ENCODE measurements at places on chromosomes 1 and 21.
A peak's percentile ranks its signal among the peaks of the same experiment; 100 is the strongest.

DNA sequence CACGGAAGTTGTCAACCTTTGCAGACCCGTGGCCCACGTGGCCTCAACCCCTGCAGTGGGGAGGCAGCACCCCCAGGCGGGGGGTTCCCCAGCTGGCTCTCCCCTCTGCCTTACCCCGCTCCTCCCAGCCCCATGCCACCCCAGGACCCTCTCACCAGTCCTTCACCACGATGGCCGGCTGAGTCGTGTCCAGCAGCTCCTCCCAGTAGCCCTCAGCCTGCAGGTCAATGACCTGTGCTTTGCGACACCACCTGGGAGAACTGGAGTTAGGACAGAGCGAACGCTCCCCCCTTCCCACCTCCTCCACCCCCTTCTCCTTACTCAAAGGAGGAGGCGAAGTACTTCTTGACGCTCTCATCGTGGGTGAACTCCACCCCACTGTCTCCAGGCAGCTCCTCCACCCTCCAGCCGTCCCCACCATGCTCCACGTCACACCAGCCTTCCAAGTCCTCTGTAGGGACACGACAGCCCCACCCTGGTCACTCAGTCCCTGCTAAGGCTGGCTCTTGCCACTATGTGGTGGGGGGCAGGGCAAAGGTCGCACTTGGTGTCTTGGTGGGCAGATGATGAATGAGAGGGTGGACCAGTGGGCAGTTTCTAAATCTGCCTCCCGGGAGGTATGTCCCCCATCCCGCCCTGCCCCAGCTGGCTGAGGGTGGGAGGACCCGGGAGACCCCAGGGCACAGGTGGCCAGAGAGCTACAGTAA, 4.5 kb downstream of the FBXO2 start:
- DNase-seq: no peak

- no peak for DNase-seq
Measured at GRCh38 chr1:212070720-212071302, 35.3 kb downstream of the DTL start.

GRCh38 chr1:6967431-6968111, 182.3 kb downstream of the CAMTA1 start:
- no peak for DNase-seq

- no peak for DNase-seq
Measured at GRCh38 chr1:206591226-206591625, 21.0 kb downstream of the EIF2D start.

- peak; percentile 66 for DNase-seq
Measured at GRCh38 chr1:174005032-174005431, 17.1 kb downstream of the RC3H1 start.

DNA sequence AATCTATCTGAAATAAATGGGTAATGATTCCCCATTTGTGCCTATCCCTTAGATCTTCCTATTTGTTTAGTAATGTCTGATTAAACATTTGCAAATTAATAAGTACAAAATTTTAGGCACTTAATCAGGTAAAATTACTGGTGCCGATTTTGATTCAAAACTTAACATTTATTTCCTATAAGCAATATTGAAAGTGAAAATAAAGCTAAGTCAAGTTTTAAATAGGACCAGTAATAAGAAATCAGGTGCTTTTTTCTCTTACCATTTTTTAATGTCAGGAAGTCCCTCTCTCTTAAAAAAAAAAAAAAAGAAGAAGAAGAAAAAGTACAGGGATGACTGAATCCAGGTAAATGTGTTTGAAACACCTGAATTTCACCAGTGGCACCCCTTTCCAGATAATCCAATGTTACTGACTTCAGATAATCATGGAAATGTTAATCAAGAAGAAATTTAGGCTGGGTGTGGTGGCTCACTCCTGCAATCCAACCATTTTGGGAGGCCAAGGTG, 836 bp upstream of the GBP4 start:
- peak; percentile 26 for DNase-seq
